ENCODE measurements at places on chromosomes 11 and 22.
A peak's percentile ranks its signal among the peaks of the same experiment; 100 is the strongest.

GRCh38 chr22:29697853-29698598 lies 21.8 kb upstream of the CABP7 start:
- DNase-seq = no peak

DNA sequence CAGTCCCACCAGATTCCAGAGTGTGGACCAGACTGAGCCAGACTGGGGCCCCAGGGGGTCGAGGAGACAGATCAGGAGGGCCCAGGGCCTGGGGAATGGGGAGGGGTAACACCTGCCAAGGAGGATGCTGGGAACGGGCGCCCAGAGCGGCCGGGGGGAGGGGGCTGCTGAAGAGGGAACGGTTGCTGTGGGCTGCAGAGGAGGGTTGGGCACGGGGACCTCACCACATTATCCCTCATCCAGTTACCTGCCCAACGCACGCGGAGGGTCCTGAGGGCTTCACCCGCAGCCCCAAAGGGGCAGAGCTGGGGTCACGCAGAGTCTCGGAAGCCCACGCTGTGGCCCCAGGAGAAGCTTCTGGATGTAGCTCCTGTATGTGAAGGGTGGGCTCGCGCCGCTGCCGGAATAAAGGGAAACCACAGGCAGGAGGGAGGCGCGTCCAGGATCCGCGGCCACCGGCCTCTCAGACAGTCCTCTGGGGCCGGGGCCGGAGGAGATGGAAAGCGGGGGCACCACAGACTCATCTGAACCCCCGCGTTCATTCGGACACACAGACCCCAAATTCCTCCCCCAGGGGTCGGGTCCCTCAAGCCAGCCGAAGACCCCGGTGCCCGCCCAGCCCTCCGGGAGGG lies 866 bp upstream of the SELENOO start:
- peak; percentile 33 for DNase-seq

- no peak for DNase-seq
Observed at GRCh38 chr11:64876229-64876750, 2.1 kb downstream of the EHD1 start.

- no peak for DNase-seq
Observed at GRCh38 chr22:26570864-26571525, 18.9 kb downstream of the TPST2 start.

GRCh38 chr11:131985846-131986301 lies 615.5 kb downstream of the NTM start:
- no peak for DNase-seq

DNA sequence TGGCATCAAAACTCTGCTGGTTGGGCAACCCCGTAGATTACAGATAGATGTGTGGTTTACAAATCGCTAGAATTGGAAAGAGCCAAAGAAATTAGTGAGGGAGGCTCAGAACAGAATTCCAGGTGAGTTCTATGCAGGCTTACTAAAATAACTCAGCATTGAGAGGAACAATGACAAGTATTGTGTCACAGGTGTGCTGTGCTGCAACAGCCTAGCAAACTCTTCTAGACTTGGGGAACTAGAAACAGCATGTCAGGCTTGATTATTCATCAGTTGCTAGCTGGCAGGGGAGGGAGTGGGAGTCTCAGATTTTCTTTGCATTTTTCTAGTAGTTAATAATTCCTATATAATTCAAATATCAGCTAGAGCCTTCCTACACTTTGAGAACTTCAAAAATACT lies 26.3 kb upstream of the RASD2 start:
- DNase-seq = no peak

- peak; percentile 5 for DNase-seq
Observed at GRCh38 chr22:25360891-25361645, 141.6 kb downstream of the CRYBB2 start.

DNA sequence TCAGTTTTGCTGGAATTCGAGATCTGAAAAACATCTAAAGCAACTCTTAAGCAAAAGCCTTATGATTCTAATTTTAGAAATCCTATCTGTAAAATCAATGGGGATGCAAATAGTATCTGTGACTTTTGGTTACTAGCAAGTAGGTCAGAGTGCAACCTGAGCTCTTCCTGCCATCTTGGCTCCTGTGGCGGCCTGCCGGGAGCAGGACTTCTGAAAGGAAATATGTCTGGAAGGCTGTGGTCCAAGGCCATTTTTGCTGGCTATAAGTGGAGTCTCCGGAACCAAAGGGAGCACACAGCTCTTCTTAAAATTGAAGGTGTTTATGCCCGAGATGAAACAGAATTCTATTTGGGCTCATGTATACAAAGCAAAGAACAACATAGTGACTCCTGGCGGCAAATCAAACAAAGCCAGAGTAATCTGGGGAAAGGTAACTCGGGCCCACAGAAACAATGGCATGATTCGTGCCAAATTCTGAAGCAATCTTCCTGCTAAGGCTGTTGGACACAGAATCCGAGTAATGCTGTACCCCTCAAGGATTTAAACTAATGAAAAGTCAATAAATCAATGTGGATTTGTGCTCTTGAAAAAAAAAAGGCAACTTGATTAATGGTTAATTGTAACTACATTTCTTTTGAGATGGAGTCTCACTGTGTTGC lies 1.7 kb downstream of the SAMM50 start:
- DNase-seq = peak; percentile 33

GRCh38 chr11:32610797-32611352 lies 27.2 kb downstream of the EIF3M start:
- no peak for DNase-seq

- DNase-seq = no peak
Observed at GRCh38 chr11:13776134-13776815, 107.8 kb downstream of the FAR1 start.

GRCh38 chr22:23899042-23899745 lies 5.0 kb downstream of the MIF start:
- DNase-seq = no peak

- DNase-seq = no peak
Observed at GRCh38 chr11:132999516-132999915, 532.8 kb downstream of the OPCML start.

DNA sequence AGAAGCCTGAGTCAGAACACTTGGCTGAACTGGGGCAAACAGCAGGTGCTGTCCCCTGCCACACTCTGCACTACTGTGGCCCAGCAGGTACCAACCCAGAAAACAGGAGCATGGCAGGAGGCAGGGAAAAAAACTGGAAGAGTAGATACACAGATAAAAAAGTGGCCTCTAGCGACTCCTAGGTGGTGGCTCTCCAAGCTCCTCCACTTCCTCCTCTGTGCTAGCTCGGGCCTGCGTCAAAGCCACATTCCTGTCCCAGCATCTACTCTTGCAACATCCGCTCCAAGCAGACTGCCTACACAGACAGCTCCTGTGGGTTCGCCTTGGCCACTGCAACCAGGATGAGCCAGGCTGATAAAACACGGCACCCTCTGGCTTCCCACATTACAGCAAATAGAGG lies 6.9 kb downstream of the OR8B12 start:
- DNase-seq = no peak

GRCh38 chr11:57778318-57779037 lies 16.9 kb downstream of the CTNND1 start:
- peak; percentile 87 for DNase-seq

DNA sequence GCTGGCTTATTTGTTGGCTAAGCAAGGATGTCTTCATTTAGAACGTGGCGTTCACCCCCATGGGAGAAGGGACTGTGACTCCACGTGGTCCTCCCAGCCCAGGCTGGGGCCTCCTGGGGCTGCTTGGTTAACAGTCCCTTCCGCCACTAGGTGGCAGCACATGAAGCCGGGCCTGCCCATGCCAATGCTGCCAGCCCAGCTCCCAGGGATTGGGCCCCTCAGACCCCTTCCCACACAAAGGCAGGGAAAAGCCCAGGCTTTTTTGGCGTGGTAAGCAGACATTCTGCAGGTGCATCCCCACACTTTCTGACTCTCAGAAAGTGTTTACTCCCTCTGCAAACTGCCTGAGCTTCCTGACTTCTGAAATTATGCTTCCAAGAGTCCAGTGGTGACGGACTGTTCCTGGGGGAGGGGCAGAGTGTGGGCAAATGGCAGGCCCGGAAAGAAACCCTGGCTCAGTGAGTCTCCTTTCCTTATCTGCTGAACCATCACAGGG lies 3.1 kb downstream of the CBX6 start:
- peak; percentile 74 for DNase-seq

- DNase-seq = no peak
Observed at GRCh38 chr22:38320605-38321402, 3.6 kb upstream of the CSNK1E start.

GRCh38 chr11:74123008-74123448 lies 47.8 kb downstream of the C2CD3 start:
- no peak for DNase-seq

- peak; percentile 38 for DNase-seq
Observed at GRCh38 chr11:62664405-62665074, 470 bp downstream of the C11orf98 start.

GRCh38 chr11:114172871-114173444 lies 113.4 kb downstream of the ZBTB16 start:
- no peak for DNase-seq

- no peak for DNase-seq
Observed at GRCh38 chr22:31218565-31219262, 6.6 kb downstream of the LIMK2 start.

DNA sequence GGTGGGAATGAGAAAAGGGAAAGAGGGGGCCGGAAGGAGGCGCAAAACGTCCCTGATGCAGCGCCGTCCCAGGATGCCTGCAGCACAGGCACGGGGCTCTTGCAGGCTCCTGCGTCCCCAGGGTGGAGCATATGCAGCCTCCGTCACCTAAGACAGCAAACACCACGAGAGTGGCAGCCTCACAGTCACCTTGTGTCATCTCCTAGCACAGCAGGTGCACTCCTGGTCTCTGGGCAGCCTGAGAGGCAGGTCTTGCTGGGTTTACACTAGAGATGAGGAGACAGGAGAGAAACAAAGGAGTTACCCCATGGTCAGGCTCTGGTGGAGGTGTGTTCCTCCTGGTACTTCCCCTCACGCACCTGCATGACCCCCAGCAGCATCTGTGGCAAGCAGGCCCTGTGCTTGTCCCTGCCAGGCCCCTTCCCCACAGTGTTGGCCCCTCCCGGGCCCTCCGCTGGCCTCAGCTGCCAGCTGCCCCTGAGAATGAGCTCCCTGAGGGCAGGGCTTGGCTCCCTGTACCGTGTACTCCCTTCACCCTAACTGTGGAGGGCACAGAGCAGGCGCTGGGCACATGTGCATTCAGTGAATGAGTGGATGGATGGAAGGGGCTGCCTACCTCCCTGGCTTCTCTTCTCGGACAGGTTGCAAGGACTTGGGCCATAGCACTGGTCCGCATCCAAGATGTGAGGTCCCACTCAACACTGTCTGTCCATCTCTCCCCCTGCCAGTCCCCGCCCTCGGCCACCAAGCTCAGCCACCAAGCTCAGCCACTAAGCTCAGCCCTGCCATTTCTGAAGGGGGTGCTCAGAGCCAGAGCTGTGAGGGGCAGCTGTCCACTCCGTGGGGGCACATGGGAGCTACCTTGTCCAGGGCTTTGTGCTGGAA lies 988.6 kb downstream of the BRD1 start:
- DNase-seq = no peak

DNA sequence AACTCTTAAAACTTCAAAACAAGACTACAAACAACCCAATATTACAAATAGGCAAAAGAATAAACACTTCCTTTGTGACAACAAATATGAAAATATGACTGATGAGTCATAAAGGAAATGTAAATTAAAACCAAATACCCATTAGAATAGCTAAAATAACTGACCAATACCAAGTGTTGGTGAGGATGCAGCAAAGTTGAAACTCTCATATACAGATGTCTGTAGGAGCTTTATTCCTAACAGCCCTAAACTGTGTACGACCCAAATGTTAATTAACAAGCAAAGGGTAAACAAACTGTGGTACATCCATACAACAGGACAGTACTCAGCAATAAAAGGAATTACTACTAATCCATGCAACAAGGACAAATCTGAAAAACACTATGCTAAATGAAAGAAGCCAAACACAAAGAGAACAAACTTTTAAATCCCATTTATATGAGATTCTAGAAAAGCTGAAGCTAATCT lies 43.0 kb downstream of the MAPK1 start:
- DNase-seq = no peak

DNA sequence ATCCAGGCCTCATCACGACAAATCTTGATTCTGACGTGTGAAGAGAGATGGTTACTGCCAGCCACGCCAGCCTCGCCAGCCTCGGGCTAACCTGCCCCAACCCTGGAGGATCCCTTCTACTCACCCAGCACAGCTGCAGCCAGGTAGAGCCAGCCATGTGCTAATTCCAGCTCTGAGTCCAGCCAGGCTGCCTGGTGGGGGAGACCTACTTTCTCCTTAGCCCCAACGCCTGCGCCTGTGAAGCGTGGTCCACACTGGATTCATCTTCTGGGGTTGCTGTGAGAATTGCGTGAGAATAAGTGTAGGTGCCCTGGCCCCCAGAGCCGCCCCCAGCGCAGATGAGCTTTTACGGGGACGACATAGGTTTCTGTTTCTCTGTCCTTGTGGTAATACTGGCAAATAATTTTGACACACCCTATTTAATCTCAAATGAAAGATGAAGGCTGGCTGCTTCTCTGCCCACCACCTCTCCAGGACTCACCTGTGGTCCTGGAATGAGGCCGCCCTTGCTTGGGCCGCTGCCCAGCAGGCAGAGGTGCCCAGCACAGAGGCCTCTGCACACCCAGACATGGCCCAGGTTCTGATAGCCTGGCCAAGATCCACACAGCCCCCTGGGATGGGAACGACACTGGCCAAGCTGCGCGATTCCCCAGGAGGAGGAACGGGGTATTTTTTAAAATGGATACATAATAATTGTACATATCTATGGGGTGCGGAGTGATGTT lies 528.4 kb downstream of the TBC1D22A start:
- peak; percentile 5 for DNase-seq

- DNase-seq = no peak
Observed at GRCh38 chr22:40022536-40023240, 27.9 kb downstream of the FAM83F start.

- no peak for DNase-seq
Observed at GRCh38 chr11:99424313-99425084, 403.8 kb downstream of the CNTN5 start.

GRCh38 chr11:118530683-118531596 lies at the start of gene TMEM25:
Gene TMEM25, plus strand, starts transcription at chr11:118531192. Its CDS starts 610 bp downstream, at chr11:118531802.
- peak; percentile 61 for DNase-seq

DNA sequence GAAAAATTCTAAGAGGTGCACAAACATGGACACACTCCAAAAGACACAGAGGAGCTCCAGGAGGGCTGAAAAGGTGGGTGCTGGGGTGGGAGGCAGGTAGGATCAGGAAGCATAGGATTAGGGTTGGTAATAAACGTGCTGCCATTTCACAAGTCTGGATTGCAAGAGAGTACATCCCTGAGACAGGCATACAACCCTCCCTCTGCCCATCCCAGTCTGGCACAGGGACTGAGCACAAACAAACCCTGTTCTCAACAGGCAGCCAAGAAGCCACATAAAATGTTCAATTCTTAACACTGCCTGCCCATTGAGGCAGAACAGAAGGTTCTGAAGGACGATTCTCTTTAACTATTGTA lies 18.5 kb downstream of the SLC35F2 start:
- DNase-seq = no peak

DNA sequence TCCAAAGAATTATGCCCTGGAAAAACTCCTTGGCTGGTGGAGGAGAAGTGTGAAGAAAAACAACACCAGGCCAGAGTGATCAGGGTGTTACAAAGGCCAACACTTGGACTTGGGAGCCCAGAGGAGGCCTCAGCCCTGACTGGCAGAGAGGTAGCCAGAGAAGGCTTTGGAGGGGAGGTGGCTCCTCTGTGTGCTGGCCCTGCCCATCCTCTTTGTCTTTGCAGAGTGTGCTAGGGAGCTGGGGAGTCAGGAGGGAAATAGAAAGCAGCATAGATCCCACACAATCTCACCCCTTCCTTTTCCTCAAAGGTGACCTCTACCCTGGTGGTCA lies 12.0 kb upstream of the P2RY6 start:
- DNase-seq = no peak

GRCh38 chr11:118068206-118068944 lies 8.5 kb upstream of the TMPRSS4 start:
- DNase-seq = no peak

GRCh38 chr11:102669664-102670063 lies 35.9 kb downstream of the MMP27 start:
- no peak for DNase-seq

GRCh38 chr22:44676441-44677352 lies 25.3 kb upstream of the PRR5 start:
- no peak for DNase-seq

Data from uterus (tissue), 4 donors.